Mammary microvascular endothelial cell (primary cell): ENCODE measurements at places on chromosomes 1 and 21. TPM values are rescaled to one million over a fixed set of nuclear protein-coding genes. Genes with fewer than 3 reads are reported as not detected.

BTBD8 gene
- total RNA-seq: 1.1 and 2.1 TPM in 2 replicates

BMP8B gene
- total RNA-seq: not detected in 2 replicates

STPG1 gene
- 6.2 and 9.1 TPM in 2 replicates for total RNA-seq

AVPR1B gene
- total RNA-seq: not detected in 2 replicates

PTPRC gene
- not detected in 2 replicates for total RNA-seq

LEPROT gene
- 45.9 and 48.4 TPM in 2 replicates for total RNA-seq

TBX19 gene
- total RNA-seq: 0.40 and 0.69 TPM in 2 replicates

PRDM15 gene
- total RNA-seq: 2.9 and 3.5 TPM in 2 replicates

SLC44A3 gene
- total RNA-seq: 0.15 and 0.27 TPM in 2 replicates

OPRD1 gene
- total RNA-seq: not detected in 2 replicates

PRDM16 gene
- not detected in 2 replicates for total RNA-seq

CDCA8 gene
- total RNA-seq: 31.5 and 34.0 TPM in 2 replicates

SLAMF6 gene
- not detected in 2 replicates for total RNA-seq

ATP1A4 gene
- not detected in 2 replicates for total RNA-seq

MYOG gene
- not detected in 2 replicates for total RNA-seq

CAMK1G gene
- total RNA-seq: not detected in 2 replicates

KLF17 gene
- not detected in 2 replicates for total RNA-seq

TNNI3K gene
- not detected in 2 replicates for total RNA-seq

RBP7 gene
- 0.39 TPM in 1 of 2 replicates, not detected in the other for total RNA-seq

SPOCD1 gene
- 47.2 and 49.2 TPM in 2 replicates for total RNA-seq

CNIH3 gene
- 0.39 and 0.73 TPM in 2 replicates for total RNA-seq

UBE2U gene
- not detected in 2 replicates for total RNA-seq

PTPN22 gene
- 3.1 TPM in 2 replicates for total RNA-seq

CASZ1 gene
- total RNA-seq: 3.6 and 6.7 TPM in 2 replicates

UTP25 gene
- 9.3 and 12.3 TPM in 2 replicates for total RNA-seq

KLHDC9 gene
- 1.1 and 2.6 TPM in 2 replicates for total RNA-seq

SERPINC1 gene
- 0.10 TPM in 1 of 2 replicates, not detected in the other for total RNA-seq

AADACL3 gene
- total RNA-seq: not detected in 2 replicates

SHE gene
- 34.3 and 39.5 TPM in 2 replicates for total RNA-seq

ITLN2 gene
- not detected in 2 replicates for total RNA-seq

TNFRSF1B gene
- 22.3 and 36.9 TPM in 2 replicates for total RNA-seq

C1orf53 gene
- total RNA-seq: 1.3 and 1.5 TPM in 2 replicates

C1orf74 gene
- total RNA-seq: 1.9 and 2.5 TPM in 2 replicates

BCAN gene
- total RNA-seq: not detected in 2 replicates

AMY2B gene
- total RNA-seq: 0.07 TPM in 1 of 2 replicates, not detected in the other

MNDA gene
- not detected in 2 replicates for total RNA-seq

ERICH3 gene
- not detected in 2 replicates for total RNA-seq

DENND1B gene
- 0.80 and 1.5 TPM in 2 replicates for total RNA-seq

INTS7 gene
- 14.7 and 16.4 TPM in 2 replicates for total RNA-seq

TIE1 gene
- total RNA-seq: 427 and 478 TPM in 2 replicates

UAP1 gene
- 107 and 131 TPM in 2 replicates for total RNA-seq

ALX3 gene
- not detected in 2 replicates for total RNA-seq

CYP2J2 gene
- total RNA-seq: 0.20 TPM in 1 of 2 replicates, not detected in the other
